PC-9 (cell line): ENCODE measurements at places on chromosomes 7 and 10. TPM values are rescaled to one million over a fixed set of nuclear protein-coding genes. Genes with fewer than 3 reads are reported as not detected.

The LSM5 gene
- total RNA-seq, result 97.5 and 104 TPM in 2 replicates

The KCNIP2 gene
- 4.0 and 5.1 TPM in 2 replicates for total RNA-seq

GRCh38 chr7:133429371-133429770 is 176.5 kb downstream of the EXOC4 start:
- H3K36me3 ChIP-seq, result no peaks in the 10 kb centered on the region
- DNase-seq, result no peak
- H3K4me1 ChIP-seq, result no peaks in the 10 kb centered on the region
- H3K27me3 ChIP-seq, result no peaks in the 10 kb centered on the region
- H3K4me3 ChIP-seq, result no peak overlapping the region

- peak overlapping the region; percentile 98 for H3K4me3 ChIP-seq
- DNase-seq, result peak; percentile 68
- peak overlapping the region; percentile 87 for H3K27ac ChIP-seq
- peaks cover 21% of the 10 kb centered on the region for H3K36me3 ChIP-seq
- H3K27me3 ChIP-seq, result no peaks in the 10 kb centered on the region
- H3K4me1 ChIP-seq, result peaks cover 12% of the 10 kb centered on the region
Measured at GRCh38 chr10:110495731-110496552, 1.8 kb upstream of the DUSP5 start.

- no peaks in the 10 kb centered on the region for H3K36me3 ChIP-seq
- H3K27me3 ChIP-seq, result no peaks in the 10 kb centered on the region
- H3K4me3 ChIP-seq, result no peak overlapping the region
Measured at GRCh38 chr10:8401531-8401930, 347.0 kb downstream of the GATA3 start.

- H3K27me3 ChIP-seq, result no peaks in the 10 kb centered on the region
- peaks cover 36% of the 10 kb centered on the region for H3K4me1 ChIP-seq
- H3K4me3 ChIP-seq, result peak overlapping the region; percentile 8; the same call in 1 of the 2 replicates
- H3K27ac ChIP-seq, result peak overlapping the region; percentile 95
- DNase-seq, result peak; percentile 96
Measured at GRCh38 chr10:3045471-3046209, 21.7 kb upstream of the PFKP start.

- no peak overlapping the region for H3K27ac ChIP-seq
- no peak overlapping the region for H3K4me3 ChIP-seq
Measured at GRCh38 chr7:133837224-133837623, 289.9 kb upstream of the LRGUK start.

GRCh38 chr7:5827755-5828154 is 46.3 kb upstream of the RNF216 start:
- no peak overlapping the region for H3K4me3 ChIP-seq
- peaks cover 8% of the 10 kb centered on the region for H3K4me1 ChIP-seq
- no peaks in the 10 kb centered on the region for H3K27me3 ChIP-seq

DNA sequence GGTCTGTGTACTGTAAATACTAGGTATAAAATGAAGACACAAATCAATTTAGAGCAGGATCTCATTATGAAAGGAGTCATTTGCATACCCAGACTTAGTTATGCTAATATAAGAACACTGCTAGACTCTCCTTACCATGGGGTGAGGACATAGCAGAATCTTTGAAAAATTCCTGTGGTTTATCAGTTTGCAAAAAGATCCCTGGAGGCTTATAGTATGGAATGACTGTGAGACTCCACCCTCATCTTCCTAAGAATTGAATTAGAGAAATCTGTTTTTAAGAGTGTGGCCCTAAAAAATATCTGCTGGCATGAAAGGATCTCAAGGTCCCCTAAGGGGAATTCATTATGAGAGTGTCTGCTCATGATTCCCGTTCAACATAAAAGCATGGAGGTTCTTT is 63.2 kb downstream of the WNT2 start:
- peaks cover 4% of the 10 kb centered on the region for H3K27me3 ChIP-seq
- no peak overlapping the region for H3K27ac ChIP-seq
- H3K4me1 ChIP-seq, result no peaks in the 10 kb centered on the region
- no peak overlapping the region for H3K4me3 ChIP-seq
- H3K36me3 ChIP-seq, result no peaks in the 10 kb centered on the region

DNA sequence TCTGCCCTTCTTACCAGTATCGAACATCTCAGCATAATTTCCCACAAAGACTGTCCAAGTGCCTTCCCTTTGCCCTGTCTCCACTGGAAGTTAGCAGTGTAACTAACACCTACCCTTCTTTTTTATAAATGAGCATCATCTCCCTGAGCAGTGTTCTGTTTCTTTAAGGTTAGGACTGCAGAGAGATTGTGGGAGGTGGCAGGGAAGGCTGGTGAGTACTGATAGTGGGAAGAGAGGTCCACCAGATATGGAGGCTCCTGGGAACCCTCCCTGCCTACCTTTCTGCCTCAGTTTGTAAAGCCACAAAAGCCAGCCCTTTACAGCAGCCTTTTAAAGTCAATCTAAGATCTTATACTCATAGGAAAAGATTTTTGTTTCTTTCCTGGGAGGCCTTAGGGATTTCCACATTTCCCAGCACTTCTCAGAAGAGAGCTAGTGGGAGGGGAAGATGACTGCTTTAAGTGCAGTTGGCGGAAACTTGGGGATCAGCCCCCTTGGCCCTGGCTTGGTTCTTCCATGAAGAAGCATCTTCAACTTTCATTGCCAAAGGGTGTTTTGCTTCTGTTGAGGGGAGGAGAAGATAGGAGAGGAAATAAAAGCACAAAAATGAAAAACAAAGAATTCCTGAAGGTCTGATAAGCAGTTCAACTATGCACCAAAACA is 36.6 kb upstream of the CALD1 start:
- H3K4me3 ChIP-seq, result no peak overlapping the region
- H3K27ac ChIP-seq, result no peak overlapping the region
- no peaks in the 10 kb centered on the region for H3K4me1 ChIP-seq

GRCh38 chr10:74058071-74058470 is 60.2 kb downstream of the VCL start:
- peak overlapping the region; percentile 92; the same call in 1 of the 2 replicates for H3K27ac ChIP-seq
- no peak for DNase-seq
- H3K36me3 ChIP-seq, result peaks cover 19% of the 10 kb centered on the region
- no peaks in the 10 kb centered on the region for H3K27me3 ChIP-seq
- H3K4me3 ChIP-seq, result no peak overlapping the region

DNA sequence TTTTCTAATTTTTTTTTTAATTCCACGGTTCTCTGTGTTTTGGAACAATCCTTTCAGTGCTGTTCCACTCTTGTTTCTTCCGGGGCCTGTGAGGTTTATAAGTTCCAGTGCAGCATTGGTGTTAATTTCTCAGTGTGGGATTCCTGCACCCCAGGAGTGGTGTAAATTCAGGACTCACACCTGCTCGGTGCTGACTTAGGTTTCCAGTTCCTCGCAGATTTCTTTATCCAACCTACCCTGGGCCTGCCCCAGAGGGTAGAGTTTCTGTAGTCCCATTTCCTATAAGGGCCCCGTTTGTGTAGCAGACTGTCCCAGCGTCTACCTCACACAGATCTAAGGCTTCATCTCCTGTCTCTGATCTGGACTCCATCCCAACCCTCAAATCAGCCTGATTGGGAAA is 27.4 kb upstream of the MET start:
- no peak overlapping the region for H3K4me3 ChIP-seq
- no peaks in the 10 kb centered on the region for H3K36me3 ChIP-seq
- DNase-seq, result no peak
- no peaks in the 10 kb centered on the region for H3K27me3 ChIP-seq

DNA sequence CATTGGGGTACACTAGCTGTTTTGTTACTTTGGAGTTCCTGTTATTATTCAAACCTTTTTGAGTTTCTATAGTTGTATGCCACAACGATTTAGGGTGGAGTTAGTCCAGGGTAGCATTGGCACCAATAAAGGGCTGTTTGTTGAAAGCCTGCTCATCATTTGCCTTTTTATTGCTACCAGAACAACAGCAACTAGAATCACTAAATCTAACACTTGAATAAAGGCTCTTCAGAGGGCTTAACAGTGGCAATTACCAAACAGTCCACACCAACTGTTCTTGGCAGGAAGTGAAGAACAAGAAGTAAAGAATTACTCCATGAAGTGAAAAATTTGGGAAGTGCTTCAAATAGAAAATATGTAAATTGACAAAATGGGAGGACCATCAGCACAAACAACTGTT is 621.4 kb downstream of the PHTF2 start:
- no peaks in the 10 kb centered on the region for H3K27me3 ChIP-seq
- no peak overlapping the region for H3K4me3 ChIP-seq
- H3K36me3 ChIP-seq, result no peaks in the 10 kb centered on the region
- no peak for DNase-seq
- no peak overlapping the region for H3K27ac ChIP-seq
- no peaks in the 10 kb centered on the region for H3K4me1 ChIP-seq
